ENCODE measurements at places on chromosomes 3 and 15.
A peak's percentile ranks its signal among the peaks of the same experiment; 100 is the strongest.

DNA sequence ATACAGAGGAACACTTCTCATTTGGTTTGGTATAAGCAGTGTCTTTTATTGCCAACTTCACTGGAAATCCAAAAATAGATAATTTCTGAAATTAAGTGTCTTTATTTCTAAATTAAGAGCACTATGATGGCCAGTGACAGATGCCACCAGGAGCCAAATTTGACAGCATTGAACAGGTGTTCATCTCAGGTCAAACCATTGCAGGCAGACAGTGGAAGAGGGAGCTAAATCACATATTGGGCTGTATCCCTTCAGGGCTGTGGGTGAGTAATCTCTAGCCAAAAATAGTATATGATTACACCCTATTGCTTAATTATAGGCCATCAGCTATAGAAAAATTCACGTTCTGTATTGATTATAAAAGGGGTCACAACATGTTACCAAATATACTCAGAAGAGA is 457.7 kb downstream of the NAALADL2 start:
- no peak for DNase-seq

GRCh38 chr3:37103103-37103808 is 71.1 kb downstream of the LRRFIP2 start:
- no peak for DNase-seq

DNA sequence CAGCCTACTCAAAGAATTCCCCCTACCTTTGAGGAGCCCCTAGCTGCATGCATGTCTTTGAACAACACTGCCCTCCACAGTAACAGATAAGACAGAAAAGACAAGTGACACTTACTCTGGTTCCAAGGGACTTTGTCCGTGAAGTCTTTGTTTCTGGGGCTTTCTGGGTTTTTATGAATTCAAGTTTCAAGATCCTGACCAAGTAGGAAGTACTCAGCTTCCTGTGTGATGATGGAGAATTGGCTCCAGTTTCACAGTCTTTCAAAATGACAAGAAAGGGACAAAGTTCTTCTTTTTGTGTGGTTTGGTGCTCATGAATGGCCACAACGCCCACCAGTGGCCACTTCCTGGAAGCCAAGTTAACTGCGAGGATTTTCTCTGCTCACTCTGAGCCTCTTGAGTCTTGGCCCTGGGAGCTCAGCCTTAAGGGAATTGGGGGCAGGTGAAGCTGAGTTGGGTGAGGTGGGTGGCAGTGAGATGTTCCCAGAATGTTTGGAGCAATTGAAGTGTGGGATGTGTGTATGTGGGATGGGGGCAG is at the start of gene CCR1:
Gene CCR1 (minus strand): TSS at position 147 of the 538 bp plus-strand sequence. CDS start 4,000 bp downstream, outside the sequence.
- DNase-seq: peak; percentile 77

DNA sequence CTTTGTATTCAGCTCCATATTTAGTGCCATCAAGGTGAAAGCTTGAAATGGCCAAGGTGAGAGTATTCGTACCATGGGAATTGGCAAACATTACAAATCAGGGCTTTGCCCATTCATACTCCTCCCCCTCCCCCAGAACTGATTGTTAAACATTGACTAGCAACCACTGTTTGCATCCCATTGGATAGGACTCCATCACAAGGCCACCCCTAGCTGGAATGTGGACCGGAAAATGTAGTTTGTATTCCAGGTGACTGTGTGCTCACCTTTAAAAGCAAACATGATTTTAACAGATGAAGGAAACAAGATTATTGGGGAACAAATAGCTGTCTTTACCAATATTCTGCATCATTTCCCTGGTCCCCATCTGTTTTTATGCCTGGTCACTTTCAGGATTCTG is 14.1 kb downstream of the ST3GAL6 start:
- no peak for DNase-seq

DNA sequence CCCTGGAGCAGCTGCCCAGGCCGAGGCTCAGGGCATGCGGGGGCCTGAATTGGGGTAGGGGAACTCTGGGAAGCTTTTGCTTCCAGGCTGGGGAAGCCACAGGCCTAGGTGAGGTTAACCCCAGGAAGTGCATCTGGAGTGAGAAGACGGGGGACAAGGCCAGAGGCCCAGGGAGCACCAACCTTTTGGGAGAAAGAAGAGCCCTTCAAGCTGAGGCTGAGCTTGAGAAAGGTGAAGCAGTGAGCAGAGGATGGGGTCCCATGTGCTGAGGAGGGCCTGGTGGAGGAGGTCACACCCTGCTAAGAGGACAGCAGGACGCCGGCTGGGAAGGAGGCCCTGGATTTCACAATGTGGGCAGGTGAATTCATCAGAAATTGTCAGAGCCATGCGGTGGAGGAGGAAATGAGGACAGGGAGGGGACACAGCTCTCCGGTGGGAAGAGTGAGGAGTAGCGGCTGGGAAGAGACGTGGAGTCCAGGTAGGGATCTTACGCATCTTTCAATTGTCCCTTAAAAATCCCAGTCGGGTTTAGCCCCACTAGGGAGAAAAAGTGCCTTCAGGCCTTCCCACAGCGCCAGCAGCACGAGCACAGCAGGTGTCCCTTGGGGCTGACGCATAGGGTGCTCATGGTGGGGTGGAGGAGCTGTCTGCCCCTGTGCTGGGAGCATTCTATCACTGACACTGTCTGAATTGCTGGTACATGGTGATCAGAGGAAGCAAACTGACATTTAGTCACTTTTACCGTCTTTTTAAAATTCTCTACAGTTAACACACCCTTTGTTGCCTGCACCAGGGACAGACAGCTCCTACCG is 50.9 kb downstream of the HCN4 start:
- DNase-seq: no peak

GRCh38 chr3:113436809-113437208 is 4.5 kb downstream of the CFAP44 start:
- DNase-seq: no peak

DNA sequence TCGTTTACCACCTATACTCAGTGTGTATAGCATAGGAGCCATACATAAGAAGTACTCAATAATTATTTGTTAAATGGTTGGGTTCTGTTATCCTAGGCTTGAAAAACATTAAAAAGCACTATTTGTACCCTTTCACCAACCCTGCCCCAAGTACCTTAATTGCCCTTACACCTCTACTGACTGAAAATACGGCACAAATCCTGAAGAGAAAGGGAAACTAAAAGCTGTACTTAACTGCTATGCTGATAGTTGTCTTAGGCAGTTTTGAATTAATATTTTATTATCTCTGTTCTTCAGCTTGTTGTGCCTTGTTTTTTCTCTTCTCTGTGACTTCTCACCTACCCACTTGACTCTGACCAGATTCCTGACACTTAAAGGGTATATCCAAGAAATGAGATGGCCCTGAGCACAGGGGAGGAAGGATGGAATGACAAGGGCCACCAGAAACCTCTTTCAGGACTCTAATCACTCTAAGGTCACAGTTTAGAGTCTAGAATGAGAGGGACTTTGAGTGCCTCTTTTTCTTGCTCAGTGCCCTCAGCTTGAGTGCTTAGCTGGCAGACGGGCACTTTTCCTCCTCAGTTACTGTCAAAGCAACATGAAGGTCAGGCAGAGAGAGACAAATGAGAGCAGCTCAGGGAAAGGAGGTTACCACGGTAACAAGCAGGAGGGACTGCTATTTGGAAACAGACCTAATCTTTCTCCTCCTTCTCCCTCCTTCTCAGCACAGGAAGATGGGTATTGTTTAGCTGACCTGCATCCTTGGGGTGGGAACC is 136.5 kb downstream of the ZNF609 start:
- peak; percentile 57 for DNase-seq

GRCh38 chr3:171184372-171184771 is 157.9 kb upstream of the SLC2A2 start:
- no peak for DNase-seq

DNA sequence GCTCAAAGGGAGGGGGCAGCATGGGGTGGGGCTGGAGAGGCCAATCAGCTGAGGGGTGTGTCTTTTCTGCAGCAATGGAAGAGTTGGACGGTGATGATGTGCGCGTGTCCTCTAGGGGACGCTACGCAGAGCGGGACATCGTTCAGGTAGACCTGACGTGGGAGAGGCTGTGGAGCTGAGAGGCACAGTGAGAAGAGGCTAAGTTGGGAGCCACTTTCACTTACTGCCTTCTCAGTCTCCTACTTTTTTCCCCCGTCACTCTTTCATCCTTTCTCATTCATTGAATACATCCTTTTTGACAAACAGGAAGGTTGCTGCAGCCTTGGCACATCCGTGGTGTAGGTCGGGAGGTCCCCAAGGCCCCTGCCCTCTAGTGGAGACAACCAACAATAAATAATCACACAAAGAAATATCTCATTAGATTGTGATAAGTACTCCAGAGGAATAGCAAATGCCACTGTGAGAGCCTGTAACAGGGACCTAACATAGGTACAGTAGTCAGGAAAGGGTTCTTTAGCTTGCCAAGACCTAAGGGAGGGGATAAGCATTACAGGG is 4.4 kb upstream of the BRPF1 start:
- DNase-seq: peak; percentile 75

- peak; percentile 83 for DNase-seq
These were observed 64.6 kb downstream of the CRTC3 start for GRCh38 chr15:90594301-90594738.

- DNase-seq: no peak
These were observed 159.5 kb upstream of the LPP start for GRCh38 chr3:187994221-187995042.
